Suprapubic skin (tissue), 4 donors: ENCODE measurements at places on chromosomes 2 and 18. TPM values are rescaled to one million over a fixed set of nuclear protein-coding genes. Genes with fewer than 3 reads are reported as not detected.
A peak's percentile ranks its signal among the peaks of the same experiment; 100 is the strongest.

DNA sequence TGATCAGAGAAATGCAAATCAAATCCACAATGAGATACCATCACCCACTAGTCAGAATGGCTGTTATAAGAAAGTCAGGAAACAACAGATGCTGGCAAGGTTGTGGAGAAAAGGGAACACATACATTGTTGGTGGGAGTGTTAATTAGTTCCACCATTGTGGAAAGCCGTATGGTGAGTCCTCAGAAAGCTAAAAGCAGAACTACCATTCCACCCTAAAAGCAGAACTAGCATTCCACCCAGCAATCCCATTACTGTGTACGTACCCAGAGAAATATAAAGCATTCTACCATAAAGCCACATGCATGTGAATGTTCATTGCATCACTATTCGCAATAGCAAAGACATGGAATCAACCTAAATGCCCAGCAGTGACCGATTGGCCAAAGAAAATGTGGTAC, 60.7 kb downstream of the ANKRD62 start:
- DNase-seq: no peak

- DNase-seq: no peak
Measured at GRCh38 chr2:10912076-10912731, 470 bp downstream of the KCNF1 start.

DNA sequence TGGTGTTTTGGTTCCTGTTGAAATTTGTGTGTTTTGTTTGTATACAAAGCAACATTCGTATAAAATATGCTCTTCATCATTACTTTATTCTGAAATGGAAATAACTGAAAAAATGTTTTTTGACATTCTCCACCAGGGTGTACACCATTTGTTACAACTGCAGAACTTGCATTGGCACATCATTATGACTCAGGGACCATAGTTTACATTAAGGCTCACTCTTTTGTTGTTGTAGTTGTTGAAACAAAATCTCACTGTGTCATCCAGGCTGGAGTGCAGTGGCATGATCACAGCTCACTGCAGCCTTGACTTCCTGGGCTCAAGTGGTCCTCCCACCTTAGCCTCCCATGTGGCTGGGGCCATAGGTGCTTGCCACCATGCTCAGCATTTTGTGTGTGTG, 676.6 kb downstream of the TDRD15 start:
- no peak for DNase-seq

- DNase-seq: no peak
Measured at GRCh38 chr18:58592223-58593214, 36.4 kb downstream of the ALPK2 start.

DNA sequence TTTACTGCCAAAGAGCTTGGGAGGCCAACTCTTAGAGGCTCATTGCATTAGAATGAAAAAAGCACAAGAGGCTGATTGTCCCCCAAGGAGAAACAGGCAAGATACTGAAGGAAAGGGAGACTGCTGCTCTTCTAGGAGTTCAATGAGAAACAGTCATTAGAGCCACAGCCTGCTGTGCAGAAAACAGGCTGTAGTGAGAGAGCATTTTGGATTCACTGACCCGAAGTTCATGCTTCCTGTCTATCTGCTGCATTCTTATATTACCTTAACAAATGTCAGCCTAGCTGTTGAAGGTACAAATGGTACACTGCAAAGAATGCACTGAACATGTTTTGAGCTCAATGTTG, 423.3 kb downstream of the SETBP1 start:
- no peak for DNase-seq

- DNase-seq: no peak
Measured at GRCh38 chr2:42771546-42772153, 7.7 kb upstream of the OXER1 start.

DNA sequence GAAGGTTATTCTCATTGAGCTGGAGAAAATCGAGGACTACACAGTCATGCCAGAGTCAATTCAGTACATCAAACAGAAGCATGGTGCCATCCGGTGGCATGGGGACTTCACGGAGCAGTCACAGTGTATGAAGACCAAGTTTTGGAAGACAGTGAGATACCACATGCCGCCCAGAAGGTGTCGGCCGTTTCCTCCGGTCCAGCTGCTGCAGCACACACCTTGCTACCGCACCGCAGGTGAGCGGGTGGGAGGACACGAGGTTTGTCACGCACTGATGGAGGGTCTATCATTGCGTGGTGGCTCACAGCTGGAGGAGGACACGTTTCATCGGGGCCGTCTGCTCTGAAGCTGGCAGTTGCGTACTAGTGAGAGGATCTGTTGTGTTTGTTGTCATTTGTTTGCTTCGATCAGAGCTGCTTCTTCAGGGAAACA, 48.2 kb downstream of the IL1RL2 start:
- DNase-seq: no peak

- no peak for DNase-seq
Measured at GRCh38 chr2:144117086-144117485, 402.8 kb downstream of the ZEB2 start.

DNA sequence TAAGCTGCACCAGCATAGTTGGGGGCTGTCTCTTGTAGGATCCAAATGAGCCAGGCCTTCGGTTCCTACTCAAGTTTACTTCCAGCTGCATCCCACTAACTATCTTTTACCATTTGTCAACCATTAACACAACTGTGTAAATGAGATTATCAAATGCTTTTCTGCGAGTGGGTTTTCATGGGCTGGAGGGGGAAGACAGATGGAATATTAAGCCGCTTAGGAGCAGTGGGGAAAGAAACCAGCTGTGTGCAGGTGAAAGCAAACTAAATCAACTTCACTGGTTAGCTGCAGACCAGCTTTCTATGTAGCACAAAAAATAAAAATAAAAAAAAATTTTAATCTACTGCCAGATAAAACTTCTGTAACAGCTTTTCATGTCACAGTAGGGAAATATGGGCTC, 307.3 kb upstream of the FBXO11 start:
- DNase-seq: no peak

DNA sequence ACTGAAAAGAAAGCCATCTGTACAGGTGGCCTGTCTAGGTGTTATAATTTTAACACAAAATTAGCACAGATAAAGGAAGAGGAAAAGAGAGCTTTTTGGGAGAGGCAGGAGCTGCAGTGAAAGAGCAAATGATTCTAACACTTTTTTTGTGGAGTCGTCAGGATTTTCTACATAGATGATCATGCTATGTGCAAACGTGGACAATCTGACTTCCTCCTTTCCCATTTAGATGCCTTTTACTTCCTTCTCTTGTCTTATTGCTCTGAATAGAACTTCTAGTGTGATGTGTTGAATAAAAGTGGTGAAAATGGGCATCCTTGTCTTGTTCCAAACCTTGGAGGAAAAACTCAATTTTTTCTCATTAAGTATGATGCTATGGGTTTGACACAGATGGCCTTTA, 334.5 kb downstream of the NBAS start:
- no peak for DNase-seq

DNA sequence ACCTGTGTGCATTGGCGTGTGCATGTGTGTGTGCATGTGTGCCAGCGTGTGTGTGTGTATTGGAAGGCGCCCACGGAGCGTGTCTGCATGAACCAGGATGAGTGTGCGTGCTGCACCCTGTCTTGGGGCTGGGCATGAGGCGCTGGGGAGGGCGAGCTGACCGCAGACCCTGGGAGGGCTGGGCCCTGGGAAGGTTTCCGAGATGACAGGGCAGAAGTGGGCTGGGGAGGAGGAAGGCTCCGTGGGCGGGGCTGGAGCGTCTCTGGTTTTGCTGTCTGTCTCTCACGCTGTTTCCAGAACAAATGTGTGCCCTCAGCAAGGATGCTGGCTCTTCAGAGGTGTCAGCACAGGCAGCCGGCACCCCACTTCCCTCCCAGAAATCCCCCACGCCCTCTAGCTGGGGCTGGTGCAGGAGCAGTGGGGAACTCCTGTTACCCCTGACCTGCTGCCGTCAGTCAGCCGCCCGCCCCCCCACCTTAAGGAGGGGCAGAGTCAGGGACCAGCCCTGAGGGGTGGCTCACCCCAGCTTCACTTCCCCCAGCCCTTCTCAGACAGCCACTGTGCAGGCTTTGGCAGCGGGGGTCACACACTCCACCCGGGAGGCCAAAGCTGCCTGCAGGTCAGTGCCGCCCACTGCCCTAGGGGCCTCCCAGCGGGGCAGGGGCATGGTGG, at the start of gene GPR35:
TSS of gene GPR35 (plus strand) at position 531 of the 672 bp plus-strand sequence. CDS start 4,473 bp downstream, outside the sequence.
- peak; percentile 61 for DNase-seq

The BIRC6 gene
- 107 TPM for total RNA-seq

The PLB1 gene
- total RNA-seq: 9.0 TPM

The C2orf15 gene
- 4.2 TPM for total RNA-seq
